Fibroblast of skin of left quadriceps (primary cell): ENCODE measurements at places on chromosomes 11 and 22.

- DNase-seq: no peak
Observed at GRCh38 chr22:29693671-29694070, 26.1 kb upstream of the CABP7 start.

GRCh38 chr22:26194877-26195276, 25.6 kb downstream of the SEZ6L start:
- no peak for DNase-seq

DNA sequence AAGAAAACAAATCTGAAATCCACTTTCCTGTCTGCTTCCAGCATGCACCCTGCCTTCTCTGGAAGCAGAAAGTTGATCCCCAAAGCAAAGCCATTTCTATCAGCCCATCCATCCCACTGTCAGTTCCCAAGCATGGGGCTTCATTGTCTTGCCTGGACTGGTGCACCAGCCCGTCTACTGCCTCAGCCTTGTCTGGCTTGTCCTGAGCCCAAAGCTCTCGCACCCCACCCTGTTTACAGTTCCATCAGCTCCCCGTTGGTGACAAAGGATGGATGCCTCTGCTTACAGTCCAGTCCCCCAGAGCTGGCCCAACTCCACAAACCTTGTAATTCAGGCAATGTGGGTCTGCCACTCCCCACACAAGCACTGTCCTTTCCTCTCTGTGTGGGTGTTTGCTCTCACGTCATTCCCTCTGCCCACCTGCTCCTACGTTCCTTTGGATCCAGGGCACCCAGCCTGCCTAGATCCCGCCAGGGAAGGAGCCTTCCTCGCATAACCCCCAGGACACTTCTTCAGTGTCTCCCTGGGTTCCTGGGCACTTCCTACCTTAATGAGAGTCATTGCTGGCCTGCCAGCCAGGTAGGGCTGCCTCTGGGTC, 38.8 kb downstream of the FBLN1 start:
- DNase-seq: no peak

- no peak for DNase-seq
Observed at GRCh38 chr11:72947229-72947628, 133.0 kb downstream of the ATG16L2 start.

GRCh38 chr22:24433828-24434470, 6.5 kb downstream of the ADORA2A start:
- DNase-seq: no peak

DNA sequence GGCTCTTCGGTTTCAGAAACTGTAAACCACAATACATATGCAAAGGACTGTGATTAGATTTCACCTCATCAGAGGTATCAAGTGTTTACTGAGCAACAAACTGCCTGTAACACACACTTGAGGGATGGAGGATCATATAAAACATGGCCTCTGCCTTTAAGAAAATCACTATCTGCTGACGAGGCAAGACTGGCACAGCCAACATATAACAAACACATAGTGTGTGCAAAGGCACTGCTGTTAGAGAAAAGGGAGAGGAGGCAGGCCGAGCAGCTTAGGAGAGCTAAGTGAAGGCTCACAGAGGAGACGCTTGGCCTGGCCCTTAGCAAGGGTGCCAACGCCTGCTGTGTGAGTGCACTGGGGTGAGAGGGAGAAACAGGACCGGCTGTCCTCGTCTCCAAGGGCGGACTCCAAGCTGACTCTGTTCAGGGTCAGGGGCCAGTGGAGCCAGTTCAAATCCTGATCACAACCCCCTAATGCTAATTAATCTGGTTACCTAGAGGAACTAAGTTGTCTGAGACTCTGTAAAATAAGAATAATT, 48.2 kb downstream of the LRFN4 start:
- no peak for DNase-seq

- DNase-seq: no peak
Observed at GRCh38 chr11:65506290-65506771, 7.5 kb downstream of the MALAT1 start.

DNA sequence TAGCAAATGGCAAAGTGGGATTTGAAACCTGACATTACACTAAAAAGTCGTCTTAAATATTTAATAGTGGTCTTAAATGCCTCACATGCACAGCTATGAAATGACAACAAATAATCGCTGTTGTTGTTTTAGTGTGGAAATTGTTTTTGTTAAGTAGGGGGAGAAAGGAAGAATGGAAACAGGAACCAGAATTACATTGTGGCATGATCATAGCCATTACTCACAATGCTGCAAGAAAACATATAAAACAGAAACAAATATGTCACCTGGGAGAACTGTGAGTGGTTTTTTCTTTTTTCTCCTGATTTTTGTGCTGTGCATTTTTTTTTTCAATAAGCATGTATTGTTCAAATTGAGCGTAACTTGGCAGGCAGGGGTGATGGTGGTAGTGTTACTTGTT, 22.9 kb downstream of the FAM76B start:
- no peak for DNase-seq

DNA sequence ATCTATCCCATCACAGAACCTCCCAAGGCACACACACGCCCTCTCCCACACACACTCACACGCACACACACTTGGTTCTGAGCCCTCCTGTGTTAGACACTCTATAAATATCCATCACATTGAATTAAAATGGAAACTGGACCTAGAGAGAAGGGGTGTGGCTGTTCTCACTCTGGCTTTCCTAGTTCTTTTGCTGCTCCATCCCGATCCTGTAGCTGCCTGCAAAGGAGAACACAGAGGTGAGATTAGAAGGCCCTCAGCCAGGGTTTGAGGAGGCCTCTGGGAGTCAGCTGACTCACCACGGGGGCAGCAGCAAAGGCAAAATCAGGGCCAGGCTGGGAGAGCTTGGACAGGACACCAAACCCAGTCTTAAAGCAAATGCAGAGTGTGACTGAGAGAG, 192.3 kb upstream of the CADM1 start:
- no peak for DNase-seq

- no peak for DNase-seq
Observed at GRCh38 chr11:9755561-9756185, 91.8 kb downstream of the SWAP70 start.

- DNase-seq: no peak
Observed at GRCh38 chr11:48050304-48050703, 69.9 kb downstream of the PTPRJ start.

- DNase-seq: no peak
Observed at GRCh38 chr11:88404932-88405710, 67.6 kb upstream of the CTSC start.

DNA sequence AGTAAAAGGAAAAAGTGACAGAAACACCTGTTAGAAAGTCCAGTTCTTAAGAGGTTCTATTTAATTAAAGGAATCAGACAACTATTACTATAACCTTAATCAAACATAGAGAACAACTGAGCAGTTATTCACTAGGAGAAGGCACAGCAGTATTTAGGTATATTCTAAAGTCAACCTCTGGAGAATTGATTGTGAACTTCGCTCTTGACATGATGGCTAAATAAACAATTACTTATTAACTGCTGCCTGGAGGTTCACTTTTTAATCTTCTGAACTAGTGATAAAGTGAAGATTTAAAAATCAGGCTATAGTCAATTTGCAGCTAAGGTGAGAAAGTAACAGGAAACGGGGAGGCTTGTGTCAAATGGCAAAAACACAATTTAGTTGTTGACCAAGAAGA, 557.3 kb downstream of the FAM181B start:
- no peak for DNase-seq

GRCh38 chr11:80024119-80024518, 583.3 kb upstream of the TENM4 start:
- no peak for DNase-seq

DNA sequence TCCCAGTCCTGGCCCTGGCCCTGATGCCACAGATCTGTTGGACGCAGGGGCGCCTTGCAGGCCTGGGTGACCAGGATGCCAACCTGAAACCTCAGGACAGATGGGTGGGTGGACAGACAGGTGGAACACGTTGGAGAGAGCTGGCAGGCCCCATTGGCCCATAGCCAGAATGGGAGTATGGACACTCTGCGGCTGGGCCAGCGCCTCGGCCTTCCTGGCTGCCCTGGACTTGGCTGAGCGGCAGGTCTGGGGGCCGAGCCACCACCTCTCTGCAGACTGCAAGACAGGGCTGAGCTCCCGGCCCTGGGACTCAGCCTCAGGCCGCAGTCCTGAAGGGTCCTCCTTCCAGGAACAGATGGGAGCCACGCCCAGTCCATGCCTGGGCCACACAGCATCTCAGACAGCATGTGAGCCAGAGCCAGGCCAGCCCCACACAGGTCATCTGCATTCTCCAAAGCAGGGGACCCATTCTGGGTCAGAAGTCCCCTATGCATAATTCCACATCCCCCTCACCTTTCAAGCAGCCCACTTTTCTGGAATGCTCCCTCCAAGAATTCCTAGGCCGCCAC, 14.1 kb downstream of the WNT7B start:
- DNase-seq: no peak

DNA sequence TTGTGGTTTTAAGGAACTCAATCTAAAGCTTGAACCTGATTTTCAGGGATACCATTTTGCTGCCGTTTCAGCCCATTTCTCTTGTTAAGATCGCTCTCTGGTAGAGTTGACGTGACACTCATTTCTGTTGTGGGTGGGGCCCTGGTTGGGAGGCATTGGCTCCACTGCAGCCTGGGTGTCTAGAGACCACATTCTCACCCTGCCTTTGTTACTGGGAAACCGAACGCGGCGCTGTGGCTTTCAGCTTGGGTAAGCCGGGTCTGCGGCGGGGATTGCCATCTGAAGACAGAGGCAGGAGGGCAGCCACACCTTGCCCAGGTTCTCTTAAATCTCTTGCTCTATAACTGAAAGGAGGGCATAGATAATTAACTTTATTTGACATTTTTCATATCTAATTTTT, 3.2 kb downstream of the EHF start:
- no peak for DNase-seq

DNA sequence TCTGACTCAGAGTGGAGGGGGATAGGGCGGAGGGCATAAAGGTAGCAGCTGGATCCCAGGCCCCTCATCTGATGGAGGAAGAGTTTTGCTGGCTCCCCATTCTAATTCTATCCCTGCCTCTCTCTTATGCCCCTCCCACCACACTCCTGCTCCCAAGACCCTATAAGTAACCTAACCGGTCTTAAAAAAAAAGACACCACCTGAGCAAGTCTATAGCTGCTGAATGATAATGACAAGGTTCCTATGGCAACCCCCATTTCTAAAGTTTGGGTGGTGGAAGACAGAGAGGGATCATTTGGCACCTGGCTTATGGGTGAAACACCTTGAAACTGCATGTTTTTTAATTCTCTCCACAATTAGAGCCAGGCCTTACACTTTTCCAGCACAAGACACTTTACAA, 69.6 kb downstream of the LARGE1 start:
- no peak for DNase-seq
